ENCODE measurements at places on chromosomes 3 and 15.

GRCh38 chr3:143103652-143104051 is 15.9 kb upstream of the CHST2 start:
- DNase-seq = no peak

DNA sequence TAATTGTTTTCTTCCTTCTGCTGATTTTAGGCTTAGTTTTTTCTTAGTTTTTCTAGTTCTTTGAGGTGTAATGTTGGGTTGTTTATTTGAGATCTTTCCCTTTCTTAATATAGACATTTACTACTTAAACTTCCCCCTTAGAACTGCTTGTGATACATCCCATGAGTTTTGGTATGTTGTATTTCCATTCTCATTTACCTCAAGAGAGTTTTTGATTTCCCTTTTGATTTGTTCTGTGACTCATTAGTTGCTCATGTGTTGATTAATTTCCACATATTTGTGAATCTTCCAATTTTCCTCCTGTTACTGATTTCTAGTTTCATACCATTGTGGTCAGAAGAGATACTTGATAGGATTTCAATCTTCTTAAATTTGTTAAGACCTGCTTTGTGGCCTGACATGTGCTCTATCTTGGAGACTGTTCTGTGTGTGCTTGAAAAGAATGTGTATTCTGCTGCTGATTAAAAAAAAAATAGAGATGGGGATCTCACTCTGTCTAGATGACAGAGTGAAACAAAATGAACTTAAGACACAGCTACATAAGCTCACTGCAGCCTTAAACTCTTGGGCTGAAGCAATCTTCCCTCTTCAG is 22.3 kb downstream of the GRM2 start:
- no peak for DNase-seq

DNA sequence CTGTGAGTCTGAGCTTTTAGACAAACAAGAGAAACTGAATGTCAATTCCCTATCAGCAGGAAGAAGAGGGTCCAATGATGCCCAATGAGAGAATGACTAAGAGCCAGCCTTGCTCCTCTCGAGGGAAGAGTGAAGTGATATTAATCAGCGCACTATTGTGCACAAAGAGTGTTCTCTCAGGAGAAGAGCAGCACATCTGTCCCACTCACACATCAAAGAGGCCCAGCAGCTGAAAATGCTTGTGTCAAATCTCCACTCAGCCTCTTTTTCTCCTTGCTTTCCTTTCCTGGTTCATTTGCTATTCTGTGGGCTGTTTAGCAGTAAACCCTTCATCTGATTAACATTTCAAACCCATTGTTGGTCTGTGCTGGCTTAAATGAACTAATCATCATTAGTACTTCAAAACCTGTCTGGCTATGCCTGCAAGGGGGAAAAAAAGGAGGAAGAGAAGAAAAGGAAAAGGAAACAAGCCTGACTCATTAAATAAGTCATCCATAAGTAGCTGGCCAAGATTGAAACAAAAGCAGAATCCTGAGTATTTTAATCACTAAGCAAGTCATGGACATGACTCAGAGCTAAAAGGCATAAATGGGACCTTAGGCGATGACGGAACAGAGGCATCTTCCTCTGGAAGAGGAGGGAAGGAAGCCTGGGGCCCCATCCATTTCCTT is 912.7 kb downstream of the TUSC7 start:
- no peak for DNase-seq

- DNase-seq = no peak
Observed at GRCh38 chr3:145429546-145429945, 731.4 kb downstream of the PLOD2 start.

DNA sequence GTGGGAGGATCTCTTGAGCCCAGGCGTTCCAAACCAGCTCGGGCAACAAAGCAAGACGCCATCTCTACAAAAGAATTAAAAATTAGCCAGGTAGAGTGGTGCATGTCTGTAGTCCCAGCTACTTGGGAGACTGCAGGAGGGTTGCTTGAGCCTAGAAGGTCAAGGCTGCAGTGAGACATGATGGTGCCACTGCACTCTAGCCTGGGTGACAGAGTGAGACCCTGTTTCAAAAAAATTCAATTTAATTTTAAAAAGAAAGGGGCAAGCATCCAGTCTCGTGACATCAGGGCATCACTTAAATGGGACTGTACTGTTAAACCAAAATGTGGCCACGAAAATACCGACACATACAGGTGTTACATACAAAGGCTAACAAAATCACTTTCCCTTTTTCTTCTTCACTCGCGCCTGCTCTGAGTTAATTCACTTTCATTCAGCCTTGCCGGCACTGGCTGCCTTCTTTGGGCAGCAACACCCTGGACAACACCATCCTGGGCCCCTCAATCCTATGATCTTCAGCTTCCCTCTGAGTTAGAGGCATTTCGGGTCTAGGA is 121.7 kb downstream of the LIPC start:
- DNase-seq = no peak

DNA sequence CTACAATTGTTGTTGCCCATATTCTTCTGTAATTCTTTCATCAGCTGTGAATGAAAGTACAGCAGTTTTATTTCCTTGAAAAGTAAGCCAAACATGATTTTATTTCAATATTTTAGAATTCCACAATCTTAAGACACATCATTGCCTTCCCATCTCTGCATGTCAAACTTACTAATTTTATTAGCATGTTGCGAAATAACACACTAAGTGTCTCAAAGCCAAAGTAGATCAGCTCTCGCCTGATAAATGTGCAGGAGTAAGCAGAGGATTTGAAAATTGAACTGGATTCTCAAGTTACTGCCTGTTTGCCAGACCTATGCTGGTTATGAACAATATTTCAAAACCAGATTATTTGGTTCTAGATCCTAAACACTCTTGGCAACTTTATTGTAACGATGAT is 25.7 kb downstream of the TGFBR2 start:
- DNase-seq = no peak

DNA sequence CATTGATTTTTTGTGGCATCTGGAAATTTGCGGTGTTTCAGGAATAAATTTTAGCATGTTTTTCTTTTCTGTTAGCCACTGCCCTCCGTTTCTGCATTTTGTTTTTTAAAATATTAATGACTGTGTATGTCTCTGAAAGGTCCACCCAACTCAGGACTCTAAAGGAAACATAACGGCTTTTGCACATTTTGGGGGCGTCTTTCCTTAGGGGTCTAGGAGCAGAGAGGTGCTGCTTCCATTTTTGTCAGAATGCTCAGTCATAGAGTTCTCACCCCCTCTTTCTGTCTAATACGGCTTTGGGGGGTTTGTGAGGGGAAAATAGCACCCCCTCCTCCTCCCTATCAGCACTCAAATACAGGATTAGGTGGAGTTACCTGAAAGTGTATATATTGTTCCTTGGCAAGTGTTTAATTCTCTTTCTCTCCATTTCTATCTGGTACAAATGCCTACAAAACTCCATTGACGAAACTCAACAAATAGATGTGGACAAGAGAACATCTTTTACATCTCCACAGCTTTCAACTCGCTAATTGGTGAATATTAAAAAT is 219.4 kb downstream of the MEIS2 start:
- DNase-seq = no peak

DNA sequence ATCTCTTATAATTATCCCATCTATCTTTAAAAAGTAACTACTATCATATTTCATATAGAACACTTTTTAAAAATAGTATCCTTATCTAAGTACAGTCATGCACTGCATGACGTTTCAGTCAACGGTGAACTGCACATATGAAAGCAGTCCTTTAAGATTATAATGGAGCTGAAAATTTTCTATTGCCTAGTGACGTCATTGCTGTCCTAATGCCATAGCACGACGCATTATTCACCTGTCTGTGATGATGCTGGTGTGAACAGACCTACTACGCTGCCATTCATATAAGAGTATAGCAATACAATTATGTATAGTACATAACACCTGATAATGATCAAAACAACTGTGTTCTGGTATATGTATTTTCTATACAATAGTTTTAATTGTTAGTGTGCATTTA is 225.0 kb downstream of the SOX2 start:
- no peak for DNase-seq

DNA sequence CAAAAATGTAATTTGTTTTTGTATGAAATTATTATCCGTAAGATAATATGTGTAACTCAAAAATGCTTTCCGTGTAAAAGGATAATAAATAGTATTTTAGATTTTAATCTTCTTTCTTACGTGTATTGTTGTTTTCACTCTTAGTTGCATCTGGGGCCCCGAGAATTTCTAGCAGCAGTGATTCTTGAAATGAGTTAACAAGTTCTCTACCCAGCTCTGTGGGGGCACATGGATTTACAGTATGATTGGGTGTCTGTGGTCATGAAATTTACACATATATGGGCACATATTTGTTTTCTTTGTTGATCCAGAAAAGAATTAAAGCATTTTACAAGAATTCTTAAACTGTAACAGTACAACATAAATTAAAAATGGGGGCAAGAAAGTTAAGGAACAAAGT is 145.9 kb upstream of the LRRFIP2 start:
- peak; percentile 76 for DNase-seq

DNA sequence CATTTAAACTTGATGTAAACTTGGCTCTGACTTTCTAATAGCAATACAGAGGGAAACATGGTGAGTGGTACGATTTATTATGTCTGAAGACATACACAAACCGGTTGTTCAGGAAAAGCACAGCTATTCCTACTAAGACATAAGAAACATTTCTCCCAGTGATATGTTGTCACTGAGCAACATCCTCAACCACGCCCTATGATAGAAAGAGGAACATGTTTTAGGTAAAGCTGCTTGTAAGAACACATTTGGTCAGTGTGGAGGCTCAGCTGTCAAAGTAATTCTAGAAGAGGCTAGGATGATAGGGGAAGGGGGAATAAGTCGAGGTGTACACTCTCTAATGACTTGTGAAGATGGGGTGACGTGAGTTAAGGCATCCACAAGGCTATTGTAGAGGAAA is 42.7 kb upstream of the B3GNT5 start:
- no peak for DNase-seq

GRCh38 chr3:85193565-85193964 is 234.8 kb downstream of the CADM2 start:
- DNase-seq = no peak

GRCh38 chr15:95989392-95989791 is 341.1 kb upstream of the NR2F2 start:
- DNase-seq = no peak

DNA sequence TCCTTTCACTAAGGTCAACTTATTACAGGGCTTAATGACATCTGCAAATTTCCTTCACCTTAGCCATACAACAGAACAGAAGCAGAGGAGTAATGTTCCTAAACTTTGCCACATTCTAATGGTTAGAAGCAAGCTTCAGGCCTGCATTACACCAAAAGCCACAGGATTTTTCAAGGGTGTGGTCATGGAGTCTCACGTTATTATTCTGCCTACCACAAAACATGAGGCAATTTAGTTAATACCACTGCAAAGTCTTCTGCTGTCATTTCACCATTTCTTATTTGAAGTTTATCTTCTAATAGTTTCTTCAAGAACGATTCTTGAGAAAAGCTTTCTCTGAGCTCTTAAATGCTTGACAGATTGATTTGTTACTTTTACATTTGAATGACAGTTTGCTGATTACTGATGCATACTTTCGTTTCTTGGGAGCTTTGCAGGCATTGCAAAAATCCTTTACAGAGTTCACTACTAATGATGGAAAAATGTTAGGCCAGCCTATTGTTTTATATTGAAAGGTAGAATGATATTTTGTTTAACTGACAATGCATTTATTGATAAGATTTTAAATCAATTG is 1257.1 kb downstream of the NSUN3 start:
- DNase-seq = no peak

GRCh38 chr15:25478313-25478712 is 39.5 kb upstream of the UBE3A start:
- no peak for DNase-seq

GRCh38 chr3:49912881-49913281 is 9.2 kb upstream of the MST1R start:
- no peak for DNase-seq

DNA sequence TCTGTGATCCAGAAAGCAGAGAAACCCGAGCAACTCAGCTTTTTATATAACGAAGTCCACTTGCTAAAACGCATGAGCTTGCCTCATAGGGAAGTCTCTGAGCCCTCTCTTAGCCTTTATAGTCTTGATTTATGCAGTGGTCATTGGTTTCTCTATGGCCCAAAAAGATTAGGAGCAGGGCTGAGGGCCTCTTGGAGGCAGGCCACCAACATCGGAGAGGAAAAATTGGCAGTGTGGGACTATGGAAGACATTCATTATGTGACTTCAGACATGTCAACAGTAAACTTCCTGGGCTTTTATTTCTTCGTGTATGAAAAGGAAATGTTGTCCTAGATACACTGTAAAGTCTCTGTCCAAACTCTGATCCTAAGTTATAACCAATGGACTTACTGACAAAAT is 13.5 kb downstream of the RAB8B start:
- no peak for DNase-seq

GRCh38 chr3:72439321-72440183 is 408.7 kb downstream of the SHQ1 start:
- no peak for DNase-seq

GRCh38 chr15:59329570-59330350 is 42.9 kb downstream of the MYO1E start:
- DNase-seq = no peak

- DNase-seq = no peak
Observed at GRCh38 chr15:74155766-74156417, 17.6 kb upstream of the ISLR start.

DNA sequence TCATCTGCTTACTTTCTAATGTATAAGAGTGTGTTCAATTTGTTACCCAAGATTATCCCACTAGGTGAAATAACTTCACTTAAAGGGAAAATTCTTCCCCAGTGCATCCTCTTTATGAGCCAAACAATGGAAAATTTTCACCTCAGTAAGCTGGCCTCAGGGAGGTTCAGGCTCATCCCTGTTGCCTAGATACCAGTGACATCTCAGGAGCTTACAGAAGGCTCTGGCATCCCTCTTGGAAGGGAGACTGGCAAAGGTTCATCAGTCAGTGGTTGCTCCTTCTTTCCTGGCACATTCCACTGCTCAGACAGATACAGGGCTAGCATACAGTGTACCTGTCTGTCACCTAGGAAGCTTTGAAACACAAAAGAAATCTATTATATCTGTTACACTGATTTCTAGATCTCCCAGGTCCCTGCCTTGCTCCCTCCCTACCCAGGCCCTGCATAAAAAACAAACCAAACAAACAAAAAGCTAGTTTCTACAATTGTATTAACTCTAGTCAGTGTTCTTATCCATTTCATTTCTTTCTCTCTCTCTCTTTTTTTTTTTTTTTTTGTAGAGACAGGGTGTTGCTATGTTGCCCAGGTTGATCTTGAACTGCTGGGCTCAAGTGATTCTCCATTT is 1.7 kb downstream of the IP6K2 start:
- DNase-seq = no peak

DNA sequence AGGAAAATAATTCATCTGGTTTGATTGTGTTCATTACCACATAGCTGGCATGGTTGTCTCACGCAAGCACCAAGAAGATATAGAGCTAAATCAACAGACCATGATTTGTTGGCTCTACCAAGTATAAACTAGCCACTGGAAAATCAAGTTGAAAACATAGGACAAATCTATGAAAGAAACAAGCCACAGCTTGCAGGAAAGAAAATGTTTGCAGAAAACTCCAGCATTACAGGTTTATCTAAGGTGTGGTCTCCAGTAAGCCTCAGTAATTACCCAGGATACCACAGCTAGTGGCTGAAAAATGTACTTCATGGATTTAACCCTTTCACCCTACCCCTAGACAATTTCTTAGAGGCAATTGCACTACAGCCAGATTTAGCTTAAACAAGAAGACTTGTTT is 340.6 kb downstream of the SOX2 start:
- no peak for DNase-seq

- DNase-seq = no peak
Observed at GRCh38 chr3:191721390-191721861, 260.5 kb downstream of the PYDC2 start.
